Breast epithelium (tissue), 4 donors: ENCODE measurements at places on chromosomes 4 and X.
A peak's percentile ranks its signal among the peaks of the same experiment; 100 is the strongest.

GRCh38 chrX:22220941-22221340, 51.8 kb upstream of the CBLL2 start:
- DNase-seq: no peak

DNA sequence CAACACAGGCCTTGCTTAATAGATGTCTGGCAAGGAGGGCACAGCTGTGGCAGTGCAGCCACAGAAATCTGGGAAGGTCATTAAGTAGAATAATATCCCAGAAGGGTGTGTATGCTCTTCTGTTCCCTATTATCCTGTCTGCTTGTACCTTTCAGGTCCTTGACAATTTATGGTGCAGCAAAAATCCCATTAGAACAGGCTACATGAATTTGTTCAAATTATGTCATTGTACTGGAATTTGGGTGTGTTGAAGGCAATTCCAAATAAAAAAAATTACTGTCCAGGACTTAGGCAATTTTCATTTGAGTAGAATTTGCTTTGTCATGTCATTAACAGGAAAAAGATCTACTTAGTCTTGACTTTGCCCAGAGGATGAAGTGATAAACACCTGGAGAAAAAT, 192.1 kb downstream of the IDS start:
- no peak for DNase-seq

GRCh38 chr4:10144966-10145365, 28.4 kb upstream of the WDR1 start:
- no peak for DNase-seq

DNA sequence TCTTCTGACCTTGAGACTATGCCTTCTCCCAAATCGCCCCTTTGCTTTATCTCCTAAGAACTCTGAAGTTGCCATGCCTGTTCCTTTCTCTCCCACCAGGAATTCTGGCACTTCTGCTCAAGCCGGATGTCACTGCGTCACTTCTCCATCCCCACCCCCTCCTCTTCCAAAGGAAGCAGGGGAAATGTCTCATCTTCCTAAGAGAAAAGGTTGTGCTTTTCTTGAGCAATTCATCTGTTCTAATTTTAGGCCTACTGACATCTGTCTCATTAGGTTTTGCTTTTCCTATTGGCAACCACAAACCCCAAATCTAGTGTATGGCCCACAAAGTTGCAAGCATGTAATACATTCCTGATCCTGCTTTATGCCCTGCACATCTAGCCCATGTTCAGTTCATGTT, 163.1 kb upstream of the PLAC1 start:
- DNase-seq: no peak

GRCh38 chrX:8244301-8244700, 73.2 kb upstream of the VCX2 start:
- peak; percentile 19 for DNase-seq

GRCh38 chrX:6225288-6225910, 3.3 kb downstream of the NLGN4X start:
- no peak for DNase-seq
